ENCODE measurements at places on chromosomes 5 and 9.

- DNase-seq, result no peak
Observed at GRCh38 chr9:106456581-106456980, 406.4 kb upstream of the ZNF462 start.

- no peak for DNase-seq
Observed at GRCh38 chr5:84092738-84093137, 291.9 kb downstream of the EDIL3 start.

DNA sequence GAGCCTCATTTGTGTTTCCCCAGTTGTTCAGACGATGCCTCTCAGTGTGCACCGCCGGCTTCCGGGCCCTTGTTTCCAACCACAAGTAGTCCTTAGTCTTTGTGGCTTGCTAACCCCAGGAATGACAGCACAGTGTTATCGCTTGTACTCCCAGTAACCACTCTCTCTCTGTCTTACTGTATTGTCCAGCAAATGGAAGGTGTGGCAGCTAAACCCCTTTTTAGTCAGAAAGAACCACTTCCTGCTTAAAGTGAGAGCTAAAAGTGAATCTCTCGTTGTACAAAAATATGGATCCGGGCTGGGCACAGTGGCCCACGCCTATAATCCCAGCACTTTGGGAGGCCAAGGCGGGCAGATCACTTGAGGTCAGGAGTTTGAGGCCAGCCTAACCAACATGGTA lies 61.3 kb downstream of the ENC1 start:
- no peak for DNase-seq

DNA sequence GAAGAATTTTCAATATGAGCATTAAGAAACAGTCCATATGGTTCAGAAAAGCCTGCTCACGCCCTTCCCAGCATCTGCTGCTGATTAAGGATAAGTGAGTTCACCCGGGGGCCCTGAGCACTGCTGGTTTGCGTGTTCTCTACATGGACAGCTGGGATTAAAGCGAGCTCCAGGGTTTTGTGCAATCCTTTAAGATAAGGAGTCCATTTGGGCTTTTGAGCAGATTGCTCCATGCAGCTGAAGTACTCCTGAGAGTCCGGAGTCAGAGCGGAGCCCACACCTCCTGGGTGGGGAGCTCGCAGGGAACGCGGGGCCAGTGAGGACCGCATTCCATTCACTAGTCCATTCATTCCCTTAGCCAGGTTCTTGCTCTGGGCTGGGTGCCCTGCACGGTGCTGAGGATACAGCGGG lies 149.3 kb upstream of the COL5A1 start:
- no peak for DNase-seq

- no peak for DNase-seq
Observed at GRCh38 chr5:172918421-172919371, 40.5 kb upstream of the RPL26L1 start.

DNA sequence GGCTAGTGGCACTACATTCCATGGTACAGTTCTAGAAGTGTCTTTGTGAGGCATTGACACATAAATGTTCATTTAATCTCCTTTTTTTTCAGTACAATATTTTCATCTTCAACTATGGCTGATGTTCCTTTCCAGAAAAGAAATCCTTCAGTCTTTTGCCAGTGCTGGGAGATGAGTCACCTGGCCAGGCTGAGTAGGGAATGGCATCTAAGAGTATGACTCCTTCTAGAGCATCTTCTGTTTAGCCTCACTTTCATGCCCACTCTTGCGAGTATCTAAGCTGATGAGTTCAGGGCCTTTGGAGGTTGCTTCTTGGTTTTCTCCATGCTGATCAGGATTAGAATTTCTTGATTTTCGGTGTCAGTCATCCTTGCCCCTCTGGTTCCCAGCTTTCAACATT lies 124.4 kb downstream of the SLC28A3 start:
- DNase-seq, result no peak

Measured in HS-27A (cell line).